Smooth muscle cell of the brain vasculature (primary cell): ENCODE measurements at places on chromosomes 13 and 19.

DNA sequence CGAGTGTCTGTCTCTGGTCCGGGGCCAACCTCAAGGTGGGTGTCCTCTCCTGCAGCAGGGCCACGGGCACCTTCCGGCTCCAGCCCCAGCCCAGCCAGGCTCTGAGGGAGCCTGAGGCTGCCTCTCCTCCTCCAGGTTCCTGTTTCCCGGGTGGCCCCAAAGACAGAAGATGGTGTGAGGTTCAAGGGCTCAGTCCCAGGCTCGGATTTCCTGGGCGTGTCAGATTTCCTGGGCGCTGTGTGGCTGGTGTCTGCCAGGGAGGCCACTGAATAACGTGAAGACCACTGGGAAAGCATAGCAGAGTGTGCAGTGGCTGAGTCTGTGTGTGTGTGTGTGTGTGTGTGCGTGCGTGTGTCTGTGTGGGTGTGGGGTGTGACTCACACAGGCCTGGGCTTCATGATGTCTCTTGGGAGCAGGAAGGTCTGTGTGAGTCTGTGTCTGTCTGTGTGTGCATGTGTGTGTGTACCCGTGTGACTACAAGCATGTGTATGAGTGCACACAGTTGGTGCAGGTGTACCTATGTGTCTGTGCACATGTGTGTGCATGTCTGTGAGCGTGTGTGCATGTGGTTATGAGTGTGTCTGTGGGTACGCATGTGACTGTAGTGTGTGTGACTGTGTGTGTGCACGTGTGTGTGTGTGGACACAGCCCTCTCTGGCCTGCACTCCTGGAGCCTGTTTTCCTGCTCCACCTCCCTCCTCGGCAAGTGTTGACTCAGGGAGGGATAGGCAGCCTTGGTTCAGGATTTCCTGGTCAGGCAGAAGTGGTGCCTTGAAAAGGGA, 28.3 kb downstream of the CEBPA start:
- peak; percentile 4 for DNase-seq

DNA sequence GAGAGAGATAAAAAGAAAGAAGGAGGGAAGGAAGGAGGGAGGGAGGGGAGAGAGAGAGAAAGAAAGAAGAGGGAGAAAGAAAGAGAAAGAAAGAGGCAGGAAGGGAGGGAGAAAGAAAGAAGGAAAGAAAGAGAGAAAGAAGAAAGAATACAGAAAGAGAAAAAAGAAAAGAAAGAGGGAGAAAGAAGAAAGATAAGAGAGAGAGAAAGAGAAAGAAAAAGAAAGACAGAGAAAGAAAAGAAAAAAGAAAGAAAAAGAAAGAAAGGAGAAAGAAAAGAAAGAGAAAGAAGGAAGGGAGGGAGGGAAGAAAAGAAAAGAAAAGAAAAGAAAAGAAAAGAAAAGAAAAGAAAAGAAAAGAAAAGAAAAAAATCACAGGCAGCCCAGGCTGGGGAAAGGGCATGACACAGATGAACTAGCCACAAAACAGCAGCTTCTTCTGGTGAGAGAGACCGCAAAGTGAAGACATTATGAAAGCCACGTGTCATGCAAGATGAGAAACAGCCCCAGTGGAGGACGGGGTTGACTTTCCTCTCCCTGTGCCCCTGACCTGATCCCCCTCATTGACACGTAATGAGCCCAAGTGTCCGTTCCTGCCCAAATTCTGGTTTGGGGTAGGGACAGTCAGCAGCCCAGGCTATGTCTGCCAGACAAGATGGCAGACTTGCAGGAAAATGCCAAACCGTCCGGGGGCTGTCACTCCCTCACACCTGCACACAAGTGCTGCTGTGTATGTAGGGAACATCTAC, 102.1 kb downstream of the INSR start:
- DNase-seq: no peak

DNA sequence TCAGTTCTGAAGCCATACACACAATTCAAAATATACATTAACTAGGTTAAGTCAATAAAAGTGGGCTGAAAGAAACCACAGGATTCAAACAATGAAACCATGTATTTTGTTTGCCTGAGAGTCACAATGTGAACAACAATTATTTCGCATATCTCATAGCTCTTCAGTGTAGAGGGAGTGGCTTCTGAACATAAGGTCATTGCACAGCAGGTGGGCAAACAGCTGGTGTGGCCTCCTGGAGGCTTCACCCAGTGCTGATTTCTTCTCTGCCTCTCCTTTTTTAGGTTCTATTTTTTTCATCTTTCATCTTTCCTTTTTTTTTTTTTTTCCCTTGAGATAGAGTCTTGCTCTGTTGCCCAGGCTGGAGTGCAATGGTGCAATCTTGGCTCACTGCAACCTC, 40.4 kb upstream of the ZNF254 start:
- DNase-seq: no peak

DNA sequence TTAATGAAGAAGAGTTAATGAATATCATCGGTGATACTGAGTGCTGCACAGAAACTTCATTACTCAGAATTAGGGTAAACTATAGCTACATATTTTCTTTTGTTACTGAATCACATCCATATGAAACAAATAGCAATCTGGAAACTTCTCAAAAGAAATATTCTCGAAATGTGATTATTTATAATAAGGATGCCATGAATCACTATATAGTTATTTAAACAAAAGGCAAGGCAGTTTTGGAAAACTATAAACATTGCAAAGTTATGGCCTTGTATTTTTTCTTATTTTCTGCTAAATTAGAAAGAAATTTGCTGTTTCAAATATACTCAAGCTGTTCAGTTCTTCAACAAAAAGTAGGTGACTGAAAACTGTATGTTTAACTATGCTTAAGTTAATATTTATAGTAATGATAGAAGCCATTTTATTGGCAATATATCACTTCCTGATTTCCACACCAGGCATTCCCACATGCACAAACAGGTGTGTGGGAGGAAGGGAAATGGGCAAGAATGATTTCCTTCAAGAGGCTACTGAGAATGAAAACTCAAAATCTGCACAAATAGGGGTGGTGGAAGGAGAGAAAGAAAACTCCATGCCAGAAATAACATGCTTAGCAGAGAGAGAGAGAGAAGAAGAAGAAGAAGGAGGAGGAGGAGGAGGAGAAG, 74.5 kb upstream of the FRY start:
- no peak for DNase-seq

DNA sequence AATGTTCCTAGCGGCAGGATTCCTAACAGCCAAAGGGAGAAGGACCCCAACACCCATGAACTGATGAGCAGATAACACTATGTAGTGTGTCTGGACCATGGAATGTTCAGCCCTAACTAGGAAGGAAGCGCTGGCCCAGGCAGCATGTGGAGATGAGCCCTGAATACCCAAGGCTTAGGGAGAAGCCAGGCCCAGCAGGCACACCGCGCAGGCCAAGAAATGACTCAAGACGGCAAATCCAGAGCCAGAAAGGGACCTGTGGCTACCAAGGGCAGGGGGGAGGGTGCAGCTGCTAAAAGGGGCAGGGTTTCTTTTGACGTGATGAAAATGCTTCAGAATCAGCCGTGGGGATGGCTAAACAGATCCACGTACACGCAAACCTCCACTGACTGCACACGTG, 20.7 kb upstream of the TINCR start:
- no peak for DNase-seq

DNA sequence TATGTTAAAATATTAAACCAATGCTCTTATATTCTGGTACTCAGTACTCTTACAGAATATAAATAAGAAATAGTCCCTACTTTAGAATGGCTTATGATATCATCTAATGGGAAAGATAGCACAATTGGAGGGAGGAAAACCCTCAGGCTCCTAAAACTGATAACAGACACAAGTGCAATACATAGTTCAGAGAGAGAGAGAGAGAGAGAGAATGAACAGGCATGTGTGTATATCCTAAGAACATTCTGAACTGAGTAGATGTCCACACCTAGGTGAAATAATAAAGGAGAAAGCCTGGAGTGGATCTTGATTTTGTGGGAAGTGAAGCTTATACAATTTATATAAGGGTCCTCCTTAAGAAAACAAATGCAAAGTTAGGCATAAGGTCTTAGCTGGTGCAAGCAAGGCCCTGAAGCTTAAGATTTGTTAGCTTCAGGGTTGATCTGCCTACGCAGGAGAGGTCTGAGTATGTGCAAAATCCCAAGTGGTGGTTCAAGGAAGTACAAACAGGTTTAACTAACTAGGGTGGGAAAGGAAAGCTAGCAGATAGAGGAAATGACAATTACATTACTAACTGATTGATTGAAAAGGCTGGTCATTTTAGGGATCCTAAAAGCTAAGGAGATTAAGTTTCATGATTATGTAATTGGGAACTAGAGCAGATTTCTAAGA, 53.3 kb downstream of the SOX21 start:
- no peak for DNase-seq

GRCh38 chr19:34220472-34221063, 33.8 kb upstream of the GARRE1 start:
- DNase-seq: peak; percentile 55

- DNase-seq: no peak
Observed at GRCh38 chr19:39263912-39264305, 4.3 kb upstream of the IFNL2 start.

- no peak for DNase-seq
Observed at GRCh38 chr19:3251229-3251628, 26.8 kb downstream of the CELF5 start.

- DNase-seq: no peak
Observed at GRCh38 chr13:102376318-102376717, 25.5 kb downstream of the FGF14 start.

DNA sequence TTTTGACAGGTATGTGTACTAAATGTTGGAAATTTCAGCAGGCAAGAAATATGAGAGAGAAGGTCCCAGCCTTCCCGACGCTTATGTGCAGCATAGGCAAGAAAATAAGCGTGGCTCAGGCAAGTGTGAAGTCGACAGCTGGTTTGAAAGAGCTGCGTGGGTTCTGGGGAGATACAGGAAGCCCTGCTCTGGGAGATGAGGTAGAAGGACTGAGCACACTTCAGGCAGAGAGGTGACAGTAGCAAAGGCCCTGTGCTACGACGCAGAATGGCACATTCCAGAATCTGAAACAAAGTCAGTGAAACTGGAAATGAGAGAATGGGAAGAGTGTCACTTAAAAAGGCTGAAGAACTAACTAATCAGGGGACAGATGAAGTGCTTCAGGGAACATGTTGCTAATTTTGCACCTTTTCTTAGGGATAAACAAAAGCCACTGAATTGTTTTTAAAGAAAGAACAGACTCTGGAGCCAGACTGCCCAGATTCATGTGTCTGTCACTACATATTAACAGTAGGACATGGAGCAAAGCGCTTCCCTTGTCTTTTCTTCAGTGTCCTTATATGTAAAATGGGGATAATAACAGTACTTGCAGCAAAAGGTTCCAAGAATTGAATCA, 160.1 kb downstream of the SPRY2 start:
- no peak for DNase-seq

- DNase-seq: no peak
Observed at GRCh38 chr13:87676254-87677042, 5.3 kb downstream of the SLITRK5 start.

DNA sequence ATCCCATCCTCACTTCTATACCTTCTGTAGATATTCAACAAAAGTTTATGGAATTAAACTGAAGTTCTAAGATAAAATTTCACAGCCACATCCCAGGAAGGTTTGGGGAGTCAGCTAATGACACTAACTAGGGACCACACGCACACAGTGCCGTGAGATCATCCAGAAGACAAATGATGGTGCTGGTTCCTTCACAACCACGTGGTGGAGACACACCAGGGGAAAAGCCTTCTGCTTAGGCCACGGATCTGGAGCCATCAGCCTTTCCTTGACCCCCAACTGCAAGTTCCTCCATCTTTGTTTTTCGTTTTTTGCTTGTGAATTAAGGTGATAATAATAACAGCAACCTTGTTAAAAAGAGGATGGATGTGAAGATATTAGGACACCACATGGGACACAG, 241.6 kb upstream of the MAB21L1 start:
- DNase-seq: no peak

DNA sequence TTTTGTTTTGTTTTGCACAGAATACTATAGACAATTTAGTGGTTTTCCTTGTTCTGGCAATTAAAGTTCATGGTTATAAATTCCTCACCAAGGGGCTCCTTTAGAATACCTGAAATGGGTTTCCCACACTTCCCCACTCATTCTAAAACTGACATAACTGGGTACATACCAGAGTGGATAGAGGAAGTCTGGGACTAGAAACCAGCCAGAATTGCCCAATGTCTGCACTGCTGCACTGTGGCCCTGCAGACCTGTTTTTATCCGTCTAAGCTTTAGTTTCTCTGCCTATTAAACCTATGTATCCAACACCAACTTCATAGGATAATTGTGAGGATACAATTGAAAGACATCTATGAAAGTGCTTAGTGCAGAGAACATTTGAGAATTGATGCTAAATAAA, 498.6 kb downstream of the KCTD12 start:
- no peak for DNase-seq

DNA sequence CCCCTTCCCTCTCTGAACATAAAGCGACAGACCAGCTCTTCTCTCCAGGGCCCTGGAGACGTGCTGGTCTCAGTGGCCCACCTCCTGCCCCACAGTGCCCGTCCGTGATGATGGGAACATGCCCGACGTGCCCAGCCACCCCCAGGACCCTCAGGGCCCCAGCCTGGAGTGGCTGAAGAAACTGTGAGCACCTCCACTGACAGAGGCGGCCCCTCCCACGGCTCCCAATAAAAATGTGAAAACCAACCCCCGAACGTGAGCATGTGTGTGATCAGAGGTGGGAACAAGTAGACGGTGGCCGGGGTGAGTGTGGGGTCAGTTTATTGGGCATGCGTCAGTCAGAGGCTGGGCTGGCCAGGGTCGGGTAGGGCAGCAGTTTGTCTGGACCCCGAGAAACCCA, 4.1 kb downstream of the NDUFA3 start:
- DNase-seq: no peak

DNA sequence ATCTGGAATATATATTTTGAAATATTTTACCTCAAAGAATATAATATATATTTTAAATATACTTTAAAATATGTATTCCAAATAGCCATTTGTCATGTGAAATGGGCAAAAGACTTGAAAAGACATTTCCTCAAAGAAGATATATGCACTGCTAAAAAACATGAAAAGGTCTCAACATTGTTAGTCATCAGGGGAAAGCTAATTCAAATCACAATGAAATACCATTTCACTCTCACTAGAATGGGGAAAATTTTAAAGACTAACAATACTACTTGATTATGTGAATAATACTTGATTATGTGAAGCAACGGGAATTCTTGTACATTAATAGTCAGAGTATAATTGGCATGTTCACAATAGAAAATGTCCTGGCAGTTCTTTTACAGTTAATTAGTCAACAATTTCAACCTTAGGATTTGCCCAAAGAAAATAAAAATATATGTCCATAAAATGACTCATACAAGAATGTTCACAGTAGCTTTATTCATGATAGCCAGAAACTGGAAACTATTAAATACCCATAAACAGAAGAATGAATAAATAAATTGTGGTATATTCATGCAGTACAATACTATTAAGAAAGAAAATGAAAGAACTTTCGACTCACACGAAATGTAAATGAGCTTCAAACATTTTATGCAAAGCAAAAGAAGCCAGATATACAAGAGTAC, 6.8 kb upstream of the KBTBD6 start:
- DNase-seq: no peak
